ENCODE measurements at places on chromosomes 7 and 10.

DNA sequence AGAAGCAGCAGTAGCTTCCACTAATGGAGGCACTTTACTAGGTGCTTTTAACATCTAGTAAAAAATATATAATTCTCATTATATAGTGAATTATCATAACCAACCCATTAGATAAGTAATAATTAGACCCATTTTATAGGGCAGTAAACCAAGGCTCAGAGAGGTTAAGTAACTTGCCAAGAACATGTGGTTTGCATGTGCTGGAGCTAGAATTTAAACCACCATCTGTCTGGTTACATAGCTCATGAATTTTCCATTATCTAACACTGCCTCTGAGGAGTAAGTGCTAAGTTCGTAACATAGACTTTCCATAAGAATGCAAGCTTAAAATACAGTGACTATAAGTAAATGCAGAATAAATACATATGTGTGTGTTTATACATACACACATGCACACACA lies 41.9 kb downstream of the CREB3L2 start:
- no peak for DNase-seq

DNA sequence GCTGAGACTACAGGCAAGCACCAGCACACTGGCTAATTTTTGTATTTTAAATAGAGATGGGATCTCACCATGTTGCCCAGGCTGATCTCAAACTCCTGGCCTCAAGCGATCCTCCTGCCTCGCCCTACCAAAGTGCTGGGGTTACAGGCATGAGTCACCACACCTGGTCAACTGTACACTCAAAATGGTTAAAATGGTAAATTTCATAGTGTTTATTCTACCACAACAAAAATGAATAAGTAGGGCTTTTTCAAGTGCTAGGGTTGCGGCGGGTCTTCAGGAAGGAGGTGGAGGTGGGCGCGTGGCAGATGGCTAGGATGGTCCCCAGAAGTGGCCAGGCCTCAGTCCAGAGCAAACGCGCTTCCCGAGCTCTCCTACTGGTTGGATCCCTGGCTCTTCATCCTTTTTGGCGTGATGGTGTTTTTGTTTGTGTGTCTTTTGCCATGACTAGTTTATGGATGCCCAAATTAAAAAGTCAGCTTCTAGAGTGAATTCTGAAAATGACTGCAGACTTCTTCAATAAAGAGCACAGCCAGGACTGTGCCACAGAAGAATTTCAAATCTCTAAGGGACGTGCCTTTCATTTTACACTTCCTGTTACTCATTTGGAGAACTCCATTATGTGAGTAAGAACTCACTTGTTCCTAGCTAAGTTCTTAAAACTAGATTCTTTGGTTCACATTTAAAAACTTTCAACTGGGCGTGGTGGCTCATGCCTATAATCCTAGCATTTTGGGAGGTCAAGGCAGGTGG lies 73.9 kb downstream of the TMEM130 start:
- no peak for DNase-seq

DNA sequence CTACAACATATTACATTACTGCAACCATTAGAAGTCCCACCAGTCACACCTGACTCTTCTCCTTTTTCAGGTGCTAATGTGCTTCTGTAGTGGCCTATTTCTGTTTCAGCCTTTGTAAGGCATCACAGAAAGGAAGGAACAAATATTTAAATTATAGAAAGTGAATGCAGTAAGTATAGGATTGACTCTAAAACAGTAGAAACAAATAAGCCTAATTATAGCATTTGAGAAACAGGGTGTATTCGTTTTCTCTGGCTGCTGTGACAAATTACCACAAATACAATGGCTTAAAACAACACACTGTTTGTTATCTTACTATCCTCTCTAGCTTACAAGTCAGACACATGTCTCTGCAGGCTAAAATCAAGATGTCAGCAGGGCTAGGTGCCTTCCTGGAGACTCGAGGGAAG lies 69.4 kb downstream of the CCSER2 start:
- no peak for DNase-seq

DNA sequence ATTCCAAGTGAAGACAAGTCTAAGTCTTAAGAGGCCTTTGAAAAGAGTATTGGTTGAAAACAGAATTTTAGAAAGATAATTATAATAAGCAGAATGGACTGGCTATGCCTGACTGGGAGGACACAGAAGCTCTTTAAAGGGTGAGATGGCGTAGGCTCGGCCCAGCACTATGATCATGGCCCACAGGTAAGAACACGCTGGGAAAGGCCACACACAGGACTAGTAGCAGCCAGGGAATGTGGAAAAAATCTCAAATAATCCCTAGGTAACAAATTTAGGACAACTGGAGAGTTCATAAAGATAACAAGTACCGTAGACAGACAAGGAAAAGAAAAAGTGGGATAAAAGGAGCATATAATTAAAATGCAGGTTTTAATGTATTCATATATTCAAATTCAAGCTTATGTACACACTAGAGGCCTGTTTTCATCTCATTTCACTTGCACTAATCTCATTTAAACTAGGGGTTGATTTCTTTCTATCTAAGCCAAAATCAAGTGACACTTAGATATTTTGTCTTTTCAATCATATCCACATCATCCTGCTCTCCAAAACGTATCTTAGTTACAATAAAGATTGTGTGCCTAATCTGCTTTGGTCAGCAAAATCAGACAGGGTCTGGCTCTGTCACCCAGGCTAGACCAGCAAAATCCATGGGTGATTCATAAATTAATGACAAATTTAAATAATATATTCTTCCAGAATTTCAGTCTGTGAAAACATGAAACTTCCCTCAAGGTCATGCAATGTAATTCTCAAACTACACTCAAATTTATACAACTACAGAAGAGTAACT lies 53.0 kb downstream of the EZH2 start:
- no peak for DNase-seq

GRCh38 chr10:131735577-131735976 lies 165.2 kb upstream of the PPP2R2D start:
- no peak for DNase-seq

DNA sequence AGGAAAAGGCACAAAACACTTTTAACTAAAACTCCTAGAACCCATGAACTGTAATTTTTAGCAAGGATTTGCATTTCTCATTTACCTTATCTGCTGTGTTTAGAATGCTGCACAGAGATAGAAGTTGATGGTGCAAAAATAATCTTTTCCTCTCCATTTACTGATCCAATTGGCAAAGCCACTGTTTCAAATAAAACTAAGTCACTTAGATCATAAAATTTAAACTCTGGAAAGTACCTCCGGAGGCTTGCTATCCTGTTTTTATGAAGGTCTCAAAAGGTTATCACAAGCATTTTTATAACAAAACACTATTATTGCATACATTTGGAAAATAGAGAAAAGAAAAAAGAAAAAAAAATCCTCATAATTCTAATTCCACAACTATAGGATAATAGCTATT lies 7.6 kb downstream of the CPA2 start:
- DNase-seq = no peak

GRCh38 chr10:70592186-70592735 lies 10.3 kb downstream of the PRF1 start:
- DNase-seq = no peak

DNA sequence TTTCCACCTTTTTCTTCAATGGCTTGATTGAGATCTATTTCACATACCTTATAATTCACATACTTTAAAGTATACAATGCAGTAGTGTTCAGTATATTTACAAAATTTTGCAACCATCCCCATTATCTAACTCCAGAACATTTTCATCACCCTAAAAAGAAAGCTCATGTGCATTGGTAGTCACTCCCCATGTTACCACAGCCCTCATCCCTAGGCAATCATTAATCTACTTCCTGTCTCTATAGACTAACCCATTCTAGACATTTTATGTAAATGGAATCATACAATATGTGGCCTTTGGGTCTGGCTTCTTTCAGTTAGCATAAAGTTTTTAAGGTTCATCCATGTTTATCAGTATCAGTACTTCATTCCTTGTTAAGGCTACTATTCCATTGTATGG lies 214.2 kb downstream of the WDR11 start:
- no peak for DNase-seq

DNA sequence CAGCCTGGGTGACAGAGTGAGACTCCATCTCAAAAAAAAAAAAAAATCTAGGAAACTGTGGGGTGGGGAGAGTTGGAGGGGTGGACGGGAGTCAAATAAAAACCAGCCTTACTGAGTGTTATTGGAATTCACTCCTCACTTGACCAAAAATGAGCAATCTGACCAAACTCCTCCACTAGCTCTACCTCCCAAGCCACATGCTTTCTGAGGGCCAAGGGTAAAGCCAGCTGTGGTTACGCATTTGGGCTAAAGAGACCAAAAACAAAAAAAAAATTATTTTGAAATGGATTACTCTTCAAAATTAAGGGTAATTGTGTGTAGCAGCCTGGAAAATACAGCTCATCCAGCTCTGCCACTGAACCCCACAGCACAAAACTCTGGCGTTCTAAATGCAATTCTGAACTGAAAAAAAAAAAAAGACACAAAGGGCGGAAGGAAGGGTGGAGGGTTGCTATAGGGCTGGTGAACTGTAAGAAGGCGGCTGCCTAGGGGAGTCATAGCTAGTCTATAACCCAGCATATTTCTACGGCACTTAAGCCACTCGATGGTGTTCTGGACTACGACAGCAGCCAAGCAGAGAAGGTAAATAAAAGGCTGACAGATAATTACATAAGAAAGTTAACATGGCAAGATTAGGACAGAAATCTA lies 7.8 kb downstream of the ELMO1 start:
- no peak for DNase-seq

GRCh38 chr7:112079673-112080072 lies 126.5 kb downstream of the DOCK4 start:
- no peak for DNase-seq

DNA sequence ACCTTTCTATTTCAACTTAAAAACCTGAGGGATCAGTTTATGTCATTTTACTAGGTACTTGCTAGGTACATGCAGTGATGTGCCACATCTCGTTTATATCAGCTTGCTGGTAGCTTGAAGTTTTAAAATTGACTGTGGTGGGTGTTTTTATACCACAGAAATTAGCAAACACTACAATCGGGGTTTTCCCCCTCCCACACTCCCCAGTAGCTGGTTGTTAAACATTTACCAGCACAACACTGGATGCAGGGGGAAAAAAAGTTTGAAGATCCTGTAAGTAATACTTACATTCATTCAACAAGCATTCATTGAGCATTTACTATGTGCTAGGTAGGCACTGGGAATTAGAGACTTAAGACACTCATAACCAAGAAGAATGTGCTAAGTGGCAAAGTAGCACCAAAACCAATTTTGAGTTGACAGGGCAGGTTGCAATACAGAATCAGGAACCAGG lies 32.6 kb downstream of the USP6NL start:
- DNase-seq = no peak

Measured in upper lobe of left lung (tissue), 6 donors.